Left ventricle myocardium superior (tissue), 1 donor: ENCODE measurements at places on chromosomes 1 and 21. TPM values are rescaled to one million over a fixed set of nuclear protein-coding genes. Genes with fewer than 3 reads are reported as not detected.

DNA sequence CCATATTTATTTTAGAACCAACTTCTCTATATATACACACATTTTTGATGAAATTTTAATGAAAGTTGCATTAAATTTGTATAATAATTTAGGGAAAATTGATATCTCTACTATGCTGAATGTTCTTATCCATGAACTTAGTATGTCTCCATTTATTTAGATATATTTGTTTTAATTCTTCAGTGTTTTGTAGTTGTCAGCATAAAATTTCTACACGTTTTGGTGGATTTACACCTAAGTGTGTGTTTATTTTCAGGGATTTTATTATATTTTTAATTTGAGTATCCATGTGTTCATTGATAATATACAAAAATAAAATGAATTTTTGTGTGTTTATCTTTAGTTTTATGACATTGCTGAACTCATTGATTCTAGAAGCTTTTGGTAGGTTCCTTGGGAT lies 36.7 kb downstream of the PCBP3 start:
- no peak for DNase-seq

- DNase-seq = no peak
Measured at GRCh38 chr1:205570796-205571537, 60.8 kb downstream of the ELK4 start.

DNA sequence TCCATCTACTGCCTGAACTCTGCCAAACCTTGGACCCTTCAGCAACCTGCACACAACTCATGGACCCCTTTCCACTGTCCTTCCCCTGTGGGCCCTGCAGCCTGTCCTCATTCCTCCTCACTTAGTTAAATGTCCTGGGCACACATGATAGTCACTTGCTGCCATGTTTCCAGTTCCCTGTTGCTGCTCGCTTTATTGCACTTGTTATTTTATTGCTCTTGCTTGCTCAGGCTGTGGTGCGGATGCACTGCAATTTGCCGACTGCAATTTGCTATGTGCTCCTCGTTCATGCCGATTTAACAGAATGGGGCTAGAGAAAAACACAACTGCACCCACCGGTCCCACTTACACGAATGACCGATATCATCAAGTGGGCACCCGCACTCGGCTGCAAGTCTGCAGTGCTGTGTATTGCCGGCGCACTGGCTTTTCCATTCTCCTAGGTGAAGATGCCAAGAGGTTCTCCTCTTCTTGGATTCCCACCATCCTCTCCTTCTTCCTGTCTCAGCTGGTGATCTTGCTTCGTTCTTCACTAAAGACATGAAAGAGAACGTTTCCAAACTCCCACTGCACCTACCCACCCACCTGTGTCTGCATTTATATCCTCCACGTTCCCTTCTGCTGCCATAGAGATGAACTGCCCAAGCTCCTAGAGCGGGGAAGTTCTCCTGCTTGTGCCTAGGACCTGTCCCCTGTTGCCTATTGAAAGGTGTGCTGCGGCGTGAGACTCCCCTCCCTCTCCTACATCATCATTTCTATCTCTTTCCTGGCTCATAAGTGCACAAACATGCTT lies 45.4 kb upstream of the B3GALT5 start:
- no peak for DNase-seq

DNA sequence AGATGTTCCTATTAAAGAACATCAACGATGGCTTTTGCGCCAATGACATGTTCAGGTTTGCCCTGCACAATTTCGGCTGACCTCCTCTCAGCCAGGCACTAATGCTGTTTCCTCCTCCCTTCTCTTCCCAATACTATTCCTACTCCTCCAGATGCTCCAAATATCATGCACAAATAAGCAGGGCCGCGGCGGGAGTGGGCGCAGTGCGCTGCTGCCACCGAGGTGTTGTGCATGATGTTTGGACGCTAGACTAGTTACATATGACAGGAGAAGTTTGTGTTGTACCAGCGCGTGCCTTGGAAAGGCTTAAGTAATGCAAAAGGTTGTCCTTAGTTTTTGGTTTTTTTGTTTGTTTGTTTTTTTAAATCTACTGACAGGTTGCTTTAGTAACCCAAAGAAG lies 33.3 kb upstream of the PPM1J start:
- DNase-seq = no peak

DNA sequence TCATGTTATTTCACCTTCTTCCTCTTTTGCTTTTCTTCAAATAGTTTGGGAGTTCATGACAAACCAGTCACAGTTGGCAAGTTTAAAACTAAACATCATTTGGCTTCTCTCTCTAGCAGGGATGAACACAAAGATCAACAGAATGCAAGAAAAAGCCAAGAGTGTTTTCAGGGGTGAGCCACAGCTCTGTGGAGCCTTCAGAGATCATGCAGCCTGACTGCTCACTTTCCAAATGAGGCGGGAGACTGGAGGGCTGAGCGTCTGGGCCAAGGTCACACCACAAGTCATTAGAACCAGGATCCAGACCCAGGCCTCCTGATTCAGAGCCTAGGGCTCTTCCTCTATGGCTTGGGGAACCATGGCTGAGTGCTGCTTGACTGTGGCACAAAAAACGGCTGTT lies 2.7 kb downstream of the DPT start:
- no peak for DNase-seq

Gene ARHGAP30
- 3.7 TPM for total RNA-seq

DNA sequence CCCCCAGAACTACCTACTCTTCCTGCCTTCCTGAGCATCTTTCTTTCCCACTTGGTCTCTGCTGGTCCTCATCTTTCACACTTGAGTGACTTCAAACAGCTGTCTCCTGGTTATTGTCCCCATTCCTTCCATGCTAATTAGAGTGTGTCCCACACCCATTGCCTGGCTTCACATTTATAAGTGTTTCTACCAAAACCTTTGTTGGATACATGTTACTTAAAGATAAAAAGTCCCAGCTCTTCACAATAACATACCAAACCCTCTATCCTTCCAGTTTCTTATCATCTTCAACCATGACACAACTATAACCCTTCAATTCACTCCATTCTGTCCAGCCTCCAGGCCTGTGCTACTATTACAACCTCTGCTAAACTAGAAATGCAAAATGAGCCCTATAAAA lies 41.0 kb downstream of the VCAM1 start:
- DNase-seq = no peak

DNA sequence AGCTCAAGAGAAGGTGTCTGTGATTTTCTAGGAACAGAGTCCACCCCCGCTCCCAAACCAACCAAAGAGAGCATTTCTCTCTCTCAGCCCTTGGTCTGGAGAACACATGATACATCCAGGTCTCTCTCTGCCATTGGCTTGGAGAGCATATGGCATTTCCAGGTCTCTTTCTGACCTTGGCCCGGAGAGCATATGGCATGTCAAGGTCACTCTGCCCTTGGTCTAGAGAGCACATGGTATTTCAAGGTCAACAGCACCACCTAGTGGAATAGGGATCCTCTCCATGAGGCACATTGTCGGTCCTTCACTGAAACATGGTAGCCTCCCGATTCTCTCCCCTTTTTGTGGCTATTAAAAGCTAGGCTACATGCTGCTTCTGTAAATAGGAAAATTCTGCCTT lies 437.7 kb upstream of the OLFM3 start:
- DNase-seq = no peak

Gene CNR2
- not detected for total RNA-seq

Gene LCE3E
- total RNA-seq = not detected

Gene MROH9
- not detected for total RNA-seq

DNA sequence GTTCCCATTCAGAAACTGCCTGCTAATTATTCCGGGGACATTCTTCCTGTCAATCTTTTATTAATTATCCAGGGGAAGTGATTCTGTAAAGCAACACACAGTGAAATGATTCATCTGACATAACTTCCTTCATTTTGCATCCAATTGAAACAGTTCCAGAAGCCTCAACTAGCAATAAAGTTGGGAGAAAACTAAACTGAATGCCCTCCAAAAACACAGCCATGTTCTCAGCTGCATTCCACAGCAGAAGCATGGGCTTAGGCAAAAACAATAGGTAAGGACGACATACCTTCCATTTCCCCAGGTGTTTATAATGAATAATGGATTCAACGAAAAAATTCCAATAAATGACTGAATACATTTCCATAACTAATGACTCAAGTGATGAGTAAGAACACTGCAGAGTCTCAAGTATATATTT lies 36.9 kb upstream of the TARBP1 start:
- DNase-seq = no peak

- no peak for DNase-seq
Measured at GRCh38 chr1:59494145-59494833, 197.4 kb downstream of the FGGY start.

- no peak for DNase-seq
Measured at GRCh38 chr1:183756326-183756725, 48.6 kb upstream of the RGL1 start.

Gene CYP4A11
- not detected for total RNA-seq

Gene CEP104
- total RNA-seq = 35.2 TPM

DNA sequence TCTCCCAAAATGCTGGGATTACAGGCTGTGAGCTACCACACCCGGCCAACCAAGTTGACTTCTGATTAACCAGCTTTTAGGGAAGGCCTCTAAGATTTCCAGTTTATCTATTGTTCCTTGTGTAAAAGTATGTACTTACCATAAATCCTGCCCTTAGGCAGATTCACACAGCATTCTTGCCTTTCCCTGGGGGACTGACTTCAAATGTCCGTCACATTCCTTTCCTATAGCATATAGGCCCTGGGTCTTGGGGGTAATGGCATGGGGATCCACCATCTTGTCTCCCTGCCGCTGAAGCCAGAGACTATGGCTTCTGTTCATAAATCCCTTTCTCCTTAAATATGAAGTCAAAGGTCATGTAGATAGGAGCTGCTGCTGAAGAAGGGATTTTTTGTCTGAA lies 872 bp upstream of the PINK1 start:
- no peak for DNase-seq

- no peak for DNase-seq
Measured at GRCh38 chr1:28126783-28127490, 38.5 kb upstream of the EYA3 start.

- DNase-seq = no peak
Measured at GRCh38 chr1:4778056-4778455, 123.6 kb downstream of the AJAP1 start.

GRCh38 chr1:20609541-20609940 lies 20.6 kb downstream of the CDA start:
- no peak for DNase-seq

Gene HRNR
- not detected for total RNA-seq

Gene SPRR2F
- not detected for total RNA-seq

DNA sequence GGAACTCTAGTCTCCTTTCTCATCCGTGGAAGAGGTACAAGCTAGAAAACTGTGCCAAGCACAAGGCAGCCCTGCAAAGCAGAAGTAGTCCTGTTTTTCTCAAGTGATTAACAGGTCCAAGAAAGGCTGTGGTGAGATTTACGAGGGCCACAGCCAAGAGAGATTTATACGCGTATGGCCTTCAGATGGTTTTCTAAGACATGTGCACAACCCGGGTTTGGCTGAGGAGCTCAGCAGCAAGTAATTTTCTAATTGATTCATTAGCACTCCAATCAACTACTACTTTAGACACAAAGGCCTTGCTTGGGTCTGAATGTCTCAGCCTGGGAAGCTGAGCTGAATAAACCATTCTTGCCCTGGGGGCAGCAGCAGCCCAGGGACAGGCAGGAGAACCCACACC lies 55.8 kb downstream of the SSBP3 start:
- DNase-seq = no peak

- DNase-seq = no peak
Measured at GRCh38 chr1:201217146-201217545, 26.5 kb downstream of the IGFN1 start.

DNA sequence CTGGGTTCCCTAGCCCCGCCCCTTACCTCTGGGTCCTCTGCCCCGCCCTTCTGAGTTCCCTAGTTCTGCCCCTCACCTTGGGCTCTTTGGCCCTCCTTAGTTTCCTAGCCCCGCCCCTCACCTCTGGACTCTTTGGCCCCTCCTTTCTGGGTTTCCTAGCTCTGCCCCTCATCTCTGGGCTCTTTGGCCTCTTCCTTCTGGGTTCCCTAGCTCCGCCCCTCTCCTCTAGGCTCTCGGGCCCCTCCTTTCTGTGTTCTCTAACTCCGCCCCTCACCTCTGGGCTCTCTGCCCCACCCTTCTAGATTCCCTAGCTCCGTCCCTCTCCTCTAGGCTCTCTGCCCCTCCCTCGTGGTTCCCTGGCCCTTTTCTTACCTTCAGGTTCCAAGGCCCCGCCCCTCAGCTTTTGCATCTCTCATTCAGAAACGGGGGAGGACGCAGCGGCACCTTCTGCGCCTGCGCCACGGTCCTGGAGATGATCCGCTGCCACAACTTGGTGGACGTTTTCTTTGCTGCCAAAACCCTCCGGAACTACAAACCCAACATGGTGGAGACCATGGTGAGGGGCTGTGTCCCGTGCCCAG lies 88.5 kb downstream of the PTPRU start:
- no peak for DNase-seq

DNA sequence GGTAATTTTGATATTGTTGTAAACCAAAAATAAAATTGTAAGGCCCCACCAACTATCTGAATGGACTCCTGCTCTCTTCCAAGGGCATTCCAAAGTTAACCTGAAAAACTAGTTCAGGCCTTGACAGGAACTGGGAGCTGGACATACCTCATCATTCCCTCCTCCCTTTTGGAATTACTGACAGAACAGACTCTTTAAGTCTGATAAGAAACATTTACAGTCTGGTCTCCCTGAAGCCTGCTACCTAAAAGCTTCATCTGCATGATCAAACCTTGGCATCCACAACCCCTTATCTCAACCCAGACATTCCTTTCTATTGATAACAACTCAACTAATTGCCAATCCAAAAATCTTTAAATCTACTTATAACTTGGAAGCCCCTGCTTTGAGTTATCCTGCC lies 123.8 kb downstream of the TLR5 start:
- no peak for DNase-seq

- no peak for DNase-seq
Measured at GRCh38 chr1:182688436-182689205, 4.2 kb upstream of the RGS8 start.

Gene INTS11
- 77.2 TPM for total RNA-seq

DNA sequence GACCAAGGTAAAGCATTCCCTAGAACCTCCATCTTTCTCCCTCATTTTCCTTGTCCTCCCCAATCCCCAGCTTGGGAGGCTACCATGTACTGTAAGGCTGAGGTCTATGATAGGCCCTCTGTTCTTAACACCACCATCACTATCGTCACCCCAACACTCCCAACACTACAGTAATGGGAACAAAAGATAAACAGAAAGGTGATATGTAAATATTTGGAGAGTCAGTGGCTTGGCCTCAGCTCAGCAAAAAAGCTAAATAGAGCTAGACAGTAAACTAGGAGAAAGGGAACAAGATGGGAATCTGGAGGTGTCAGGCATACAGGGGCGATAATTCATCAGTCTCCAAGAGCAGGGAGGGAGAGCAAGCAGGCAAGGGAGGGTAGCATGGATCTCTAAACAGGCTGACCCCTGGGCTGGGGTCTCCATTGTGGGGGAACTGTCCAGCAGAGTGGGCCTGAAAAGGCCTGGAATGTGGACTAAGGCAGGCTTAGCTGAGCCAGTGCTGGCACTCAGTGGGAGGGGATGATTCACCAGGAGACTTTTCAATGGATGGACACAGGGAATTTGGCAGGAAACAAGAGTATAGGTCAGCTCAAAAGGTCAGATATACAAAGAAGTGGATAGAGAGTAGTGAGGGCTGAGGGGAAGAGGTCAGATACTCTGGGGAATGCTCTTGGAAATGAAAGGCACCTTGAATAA lies 6.7 kb downstream of the WNT2B start:
- DNase-seq = no peak
